ENCODE measurements at places on chromosomes 7 and 10.

- DNase-seq, result no peak
Measured at GRCh38 chr7:149317986-149318672, 56.1 kb downstream of the ZNF783 start.

GRCh38 chr10:29146311-29147100 is 142.4 kb upstream of the LYZL1 start:
- no peak for DNase-seq

- no peak for DNase-seq
Measured at GRCh38 chr7:88985295-88985694, 189.8 kb upstream of the TEX47 start.

DNA sequence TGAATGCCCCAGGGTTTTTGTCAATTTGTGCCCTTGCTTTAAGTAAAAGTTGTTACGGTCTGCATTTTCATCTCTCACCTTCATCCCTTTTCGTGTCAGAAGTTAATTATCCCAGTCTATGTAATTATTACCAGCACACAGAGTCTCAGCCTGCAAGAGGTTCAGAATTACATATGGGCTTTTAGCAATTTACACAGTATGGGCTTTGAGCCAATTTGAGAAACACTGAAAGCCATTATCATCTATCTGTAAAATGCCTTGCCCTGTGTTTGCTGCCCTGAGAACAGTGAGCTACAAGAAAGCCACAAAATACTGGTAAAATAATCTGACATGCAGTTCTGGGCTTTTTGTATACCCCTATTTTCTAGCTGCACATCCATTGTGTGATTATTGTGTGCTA is 125.6 kb upstream of the STEAP4 start:
- DNase-seq, result no peak

DNA sequence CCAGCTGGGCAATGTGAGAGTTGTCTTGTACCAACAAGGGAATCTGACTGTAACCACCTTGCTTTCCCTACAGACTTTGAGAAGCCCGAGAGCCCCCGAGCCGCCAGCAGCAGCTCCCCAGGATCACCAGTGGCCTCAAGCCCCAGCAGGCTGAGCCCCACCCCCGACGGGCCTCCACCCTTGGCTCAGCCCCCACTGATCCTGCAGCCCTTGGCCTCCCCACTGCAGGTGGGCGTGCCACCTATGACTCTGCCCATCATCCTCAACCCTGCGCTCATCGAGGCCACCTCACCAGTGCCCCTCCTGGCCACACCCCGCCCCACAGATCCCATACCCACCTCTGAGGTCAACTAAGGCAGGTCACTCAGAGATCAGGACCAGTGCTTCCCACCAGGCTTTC is 13.5 kb upstream of the NFKB2 start:
- DNase-seq, result no peak

- DNase-seq, result no peak
Measured at GRCh38 chr10:86674912-86675311, 6.6 kb downstream of the LDB3 start.

DNA sequence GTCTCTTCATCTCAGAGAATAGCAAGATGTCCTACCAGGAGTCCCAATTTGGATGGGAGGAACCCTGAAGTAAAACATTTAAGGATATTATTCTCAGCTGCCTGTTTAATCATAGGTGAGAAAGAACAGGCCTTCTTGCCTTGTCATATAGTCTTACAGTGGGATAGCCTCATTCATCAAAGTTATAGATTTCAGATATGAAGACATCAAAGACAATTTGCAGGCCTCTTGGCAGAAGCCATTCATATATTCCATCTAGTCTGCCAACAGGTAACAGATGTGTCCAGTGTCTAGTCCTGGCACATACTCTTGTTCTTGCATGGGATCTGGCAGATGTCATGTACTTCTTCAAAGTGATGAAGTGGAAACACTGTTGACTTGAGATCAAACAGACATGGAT is 601.3 kb upstream of the GHITM start:
- DNase-seq, result no peak

DNA sequence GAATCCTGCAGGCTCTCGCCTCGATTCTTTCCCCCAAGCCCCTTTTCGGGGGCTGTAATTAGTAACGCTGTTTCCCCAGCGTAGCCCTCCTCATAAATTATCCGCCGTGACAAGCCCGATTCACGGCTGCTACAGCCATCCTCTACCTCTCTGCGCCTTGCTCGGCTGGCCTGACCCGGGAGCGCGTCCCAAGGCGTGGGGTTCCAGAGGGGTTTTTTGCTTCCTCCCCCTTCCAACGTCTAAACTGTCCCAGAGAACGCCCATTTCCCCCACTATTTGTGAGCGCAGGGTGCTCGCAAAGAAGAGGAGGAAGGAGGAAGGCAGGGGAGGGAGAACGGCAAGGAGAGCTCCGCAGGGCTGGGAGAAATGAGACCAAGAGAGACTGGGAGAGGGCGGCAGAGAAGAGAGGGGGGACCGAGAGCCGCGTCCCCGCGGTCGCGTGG is 880 bp downstream of the HOXA5 start:
- no peak for DNase-seq

DNA sequence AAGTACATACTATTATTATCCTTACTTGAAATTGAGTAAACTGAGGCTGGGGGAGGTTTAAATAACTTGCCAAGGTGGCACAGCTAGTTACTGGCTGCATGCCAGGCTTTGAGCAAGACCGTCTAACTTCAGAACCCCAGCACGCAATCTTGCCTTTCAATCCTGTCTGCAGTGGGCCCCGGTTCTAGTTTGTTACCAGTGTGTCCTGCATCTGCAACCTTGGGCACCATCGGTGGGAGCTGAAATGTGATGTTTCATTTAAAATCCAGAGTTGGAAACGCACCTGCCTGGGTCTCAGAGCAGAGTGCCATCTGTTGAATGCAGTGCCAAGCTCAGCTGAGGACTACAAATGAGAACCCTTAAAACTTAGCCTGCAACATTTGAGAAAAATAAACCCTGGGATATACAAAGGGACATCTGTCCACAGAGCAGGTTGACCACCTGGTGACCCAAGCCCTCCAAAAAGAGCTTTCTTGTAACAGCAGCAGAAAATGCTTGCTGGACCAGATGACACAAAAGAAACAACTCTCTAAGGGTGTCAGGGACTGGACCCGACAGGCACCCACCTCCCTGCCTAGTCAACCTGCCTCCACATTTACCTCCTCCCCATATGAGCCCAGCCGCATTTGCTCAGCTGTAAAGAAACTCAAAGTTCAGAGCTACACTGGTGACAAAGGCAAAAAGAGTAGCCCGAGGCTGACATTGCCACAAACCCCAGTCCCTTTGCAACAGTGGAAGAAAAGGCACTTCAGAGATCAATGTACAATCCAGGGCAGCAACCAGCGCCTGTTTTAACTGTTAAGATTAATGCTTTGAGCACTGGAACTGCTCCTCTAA is 1.7 kb downstream of the SH3PXD2A start:
- DNase-seq, result no peak

- no peak for DNase-seq
Measured at GRCh38 chr10:839550-840205, 91.8 kb downstream of the LARP4B start.

GRCh38 chr7:123004931-123005330 is 9.4 kb upstream of the TAS2R16 start:
- no peak for DNase-seq

GRCh38 chr7:40490603-40490924 is 355.8 kb downstream of the SUGCT start:
- no peak for DNase-seq

DNA sequence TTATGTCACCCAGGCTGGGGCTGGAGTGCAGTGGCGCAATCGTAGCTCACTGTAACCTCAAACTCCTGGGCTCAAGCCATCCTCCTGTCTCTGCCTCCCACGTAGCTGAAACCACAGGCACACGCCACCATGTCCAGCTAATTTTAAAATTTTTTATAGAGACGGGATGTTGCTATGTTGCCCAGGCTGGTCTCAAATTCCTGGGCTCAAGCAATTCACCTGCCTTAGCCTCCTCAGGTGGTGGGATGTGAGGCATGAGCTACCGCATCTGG is 123.2 kb upstream of the PARD3 start:
- DNase-seq, result no peak

DNA sequence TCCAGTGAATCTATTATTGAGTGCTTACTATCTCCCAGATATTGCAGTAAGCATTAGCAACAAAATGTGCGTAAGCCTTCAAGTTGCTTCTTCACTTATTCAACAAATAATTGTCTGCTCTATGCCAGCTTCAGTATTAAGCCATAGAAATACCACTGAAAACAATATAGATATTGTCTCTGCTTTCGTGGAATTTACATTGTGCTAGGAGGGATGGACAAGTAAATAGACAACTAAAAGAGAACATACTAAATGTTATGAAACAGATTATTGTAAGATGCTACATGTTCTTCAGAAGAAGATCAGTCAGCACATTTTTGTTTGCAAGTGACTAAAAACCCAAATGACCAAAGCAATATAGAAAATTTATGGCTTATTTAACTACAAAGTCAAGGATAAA is 27.3 kb downstream of the CFAP69 start:
- DNase-seq, result no peak

GRCh38 chr7:30163231-30163894 is 28.6 kb downstream of the MTURN start:
- peak; percentile 79 for DNase-seq

DNA sequence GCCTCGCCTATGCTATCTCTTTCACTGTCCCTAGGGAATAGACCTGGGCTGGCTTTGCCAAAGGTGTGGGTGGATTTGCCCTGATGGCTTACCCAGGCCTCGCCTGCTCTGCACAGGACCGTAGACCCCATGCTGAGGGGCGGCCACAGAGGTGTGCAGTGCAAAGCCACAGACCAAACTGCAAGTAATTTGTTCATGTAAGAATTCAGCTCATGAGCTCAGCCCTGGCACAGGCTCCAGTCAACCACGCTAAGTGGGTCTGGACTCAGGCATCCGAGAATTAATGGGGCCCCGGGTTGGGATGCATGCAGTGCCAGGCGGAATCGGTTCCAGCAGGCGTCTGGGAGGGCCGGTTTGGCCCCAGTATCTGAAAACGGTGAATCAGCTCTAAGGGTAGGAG is 445.2 kb downstream of the DNAJB6 start:
- no peak for DNase-seq

DNA sequence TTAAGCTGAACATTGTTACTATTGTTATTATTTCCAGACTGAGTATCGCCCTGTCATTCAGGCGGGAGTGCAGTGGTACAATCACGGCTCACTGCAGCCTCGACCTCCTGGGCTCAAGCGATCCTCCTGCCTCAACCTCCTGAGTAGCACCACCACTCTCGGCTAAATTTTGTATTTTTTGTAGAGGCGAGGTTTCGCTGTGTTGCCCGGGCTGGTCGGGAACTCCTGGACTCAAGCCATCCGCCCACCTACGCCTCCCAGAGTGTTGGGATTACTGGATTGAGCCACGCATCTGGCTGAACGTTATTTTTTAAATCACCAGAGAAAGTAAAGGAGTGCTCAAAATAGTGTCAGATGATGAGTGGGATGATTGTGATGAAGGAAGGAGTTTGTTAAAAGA is 1.4 kb upstream of the HNRNPF start:
- no peak for DNase-seq

DNA sequence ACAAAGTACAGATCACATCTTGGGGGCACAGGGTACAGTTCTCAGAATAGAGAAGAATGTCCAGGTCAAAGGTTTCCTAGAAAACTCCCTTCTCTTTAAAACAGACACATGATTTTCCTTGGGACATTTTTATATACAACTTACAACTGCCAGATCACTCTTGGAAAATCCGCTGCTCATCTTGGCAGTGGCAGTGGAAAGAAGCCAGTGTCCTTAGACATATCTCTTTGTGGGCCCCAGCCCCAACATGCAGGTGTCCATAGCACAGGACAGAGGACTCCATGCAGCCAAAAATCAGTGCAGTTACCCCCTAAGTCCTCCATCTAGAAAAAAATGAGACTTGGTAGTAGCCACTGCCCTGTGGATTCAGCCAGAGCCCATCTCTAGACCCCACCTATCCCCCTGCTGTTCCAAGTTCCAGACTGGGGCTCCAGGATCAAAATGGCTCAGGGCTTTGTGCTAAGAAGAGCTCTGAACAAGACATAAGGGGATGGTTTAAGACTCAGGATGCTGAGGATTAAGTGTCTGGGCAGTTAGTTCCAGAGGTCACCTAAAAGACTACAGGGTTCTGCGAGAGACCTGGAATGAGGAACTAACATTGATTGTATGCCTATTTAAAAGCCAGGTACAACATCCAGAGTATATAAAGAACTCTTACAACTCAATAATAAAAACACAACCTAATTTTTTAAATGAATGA is 34.4 kb downstream of the HIPK2 start:
- DNase-seq, result no peak

- no peak for DNase-seq
Measured at GRCh38 chr7:939843-940242, 14.6 kb downstream of the ADAP1 start.

DNA sequence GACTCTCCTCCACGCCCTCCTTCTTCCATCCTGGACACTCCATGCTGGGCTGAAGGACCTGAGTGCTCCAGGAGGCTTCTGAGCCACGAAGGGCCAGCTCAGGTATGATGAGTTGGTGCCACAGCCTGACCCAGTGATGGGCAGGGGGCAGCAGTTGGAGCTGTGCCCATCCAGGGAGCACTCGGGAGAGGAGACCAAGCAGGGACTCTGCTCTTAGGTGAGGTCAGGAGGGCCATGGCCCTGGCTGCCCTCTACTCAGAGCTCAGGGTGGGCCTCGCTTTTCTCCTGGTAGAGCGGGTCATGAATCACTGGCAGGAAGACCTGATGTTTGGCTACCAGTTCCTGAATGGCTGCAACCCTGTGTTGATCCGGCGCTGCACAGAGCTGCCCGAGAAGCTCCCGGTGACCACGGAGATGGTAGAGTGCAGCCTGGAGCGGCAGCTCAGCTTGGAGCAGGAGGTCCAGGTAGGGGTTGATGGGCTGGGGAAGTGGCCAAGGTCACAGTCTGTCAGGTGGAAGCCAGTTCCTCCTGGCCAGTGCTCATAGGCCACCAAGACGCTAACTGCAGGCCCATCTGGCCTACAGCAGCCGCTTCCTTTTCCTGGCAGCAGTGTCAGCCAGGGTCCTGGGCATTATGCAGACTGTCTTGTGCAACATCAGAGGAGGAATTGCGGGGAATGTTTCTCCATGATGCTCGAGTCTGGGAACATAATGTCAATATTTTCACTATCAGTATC is 50.8 kb downstream of the ALOX5 start:
- DNase-seq, result peak; percentile 41

DNA sequence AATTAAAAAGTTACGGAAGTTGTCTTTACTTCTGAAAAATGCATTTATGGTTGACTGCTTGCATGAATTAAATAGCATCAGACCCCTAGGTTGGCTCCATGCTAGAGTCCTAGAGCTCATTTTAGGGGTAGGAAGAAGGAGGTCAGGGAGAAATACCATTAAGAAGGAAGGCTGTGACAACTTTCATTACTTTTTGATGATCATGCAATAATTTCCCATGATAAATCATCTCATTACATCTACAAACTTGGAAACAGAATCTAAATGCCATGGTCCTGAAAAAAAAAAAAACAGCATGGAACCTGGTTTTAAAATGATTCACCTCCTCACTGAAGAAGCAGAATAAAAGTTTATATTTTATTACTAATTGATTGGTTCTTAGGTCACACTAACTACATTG is 20.3 kb upstream of the PLXNA4 start:
- no peak for DNase-seq

- no peak for DNase-seq
Measured at GRCh38 chr10:84176351-84176750, 2.8 kb downstream of the GPR15LG start.

GRCh38 chr7:99929730-99930053 is 272 bp upstream of the GJC3 start:
- DNase-seq, result no peak
